Activated T-helper 2 cell treated with anti-CD3 and anti-CD28 coated beads, Interferon-gamma antibody, Interleukin-2, Interleukin-4, amounts not matched to agents 10 μg/mL and 5 μg/mL and 100 μg/mL, durations not matched to agents 14 hours and 24 hours and 36 hours (primary cell): ENCODE measurements at places on chromosomes 1 and 21.
A peak's percentile ranks its signal among the peaks of the same experiment; 100 is the strongest.

DNA sequence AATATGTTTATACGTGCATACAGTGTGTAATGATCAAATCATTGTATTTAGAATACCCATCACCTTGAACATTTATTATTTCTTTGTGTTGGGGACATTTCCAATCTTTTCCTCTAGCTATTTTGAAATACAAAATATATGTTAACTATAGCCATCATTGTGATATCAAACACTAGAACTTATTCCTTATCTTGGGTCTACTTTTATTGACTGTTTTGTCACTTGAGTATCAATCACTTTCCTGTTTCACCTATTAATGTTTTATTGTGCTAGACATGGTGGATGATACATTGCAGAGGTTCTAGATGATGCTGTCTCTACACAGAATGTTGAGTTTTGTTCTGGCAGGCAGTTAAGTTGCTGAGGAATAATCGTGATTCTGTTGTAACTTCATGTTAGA, 45.9 kb downstream of the STXBP3 start:
- DNase-seq, result no peak

DNA sequence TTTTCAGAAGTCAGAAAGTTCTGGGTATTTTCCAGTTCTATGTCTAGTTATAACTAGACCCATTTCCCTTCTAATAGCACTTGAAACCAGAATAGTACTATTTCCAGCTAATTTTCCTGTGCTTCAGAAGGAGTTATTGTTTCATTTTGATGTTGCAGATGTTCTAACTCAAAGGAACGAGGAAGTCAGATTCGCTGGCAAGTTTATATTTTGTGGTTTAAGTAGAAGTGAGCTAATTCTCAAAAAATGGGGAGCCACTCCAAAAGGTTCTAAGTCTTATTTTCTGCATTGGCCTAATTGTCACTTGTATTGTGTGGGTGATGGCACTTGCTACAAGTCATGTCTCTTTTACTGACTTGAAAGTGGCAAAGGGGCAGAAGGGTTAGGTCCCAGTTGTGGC, 18.1 kb downstream of the CCDC185 start:
- no peak for DNase-seq

- DNase-seq, result peak; percentile 71
Measured at GRCh38 chr1:151594143-151594625, 17.7 kb upstream of the SNX27 start.

DNA sequence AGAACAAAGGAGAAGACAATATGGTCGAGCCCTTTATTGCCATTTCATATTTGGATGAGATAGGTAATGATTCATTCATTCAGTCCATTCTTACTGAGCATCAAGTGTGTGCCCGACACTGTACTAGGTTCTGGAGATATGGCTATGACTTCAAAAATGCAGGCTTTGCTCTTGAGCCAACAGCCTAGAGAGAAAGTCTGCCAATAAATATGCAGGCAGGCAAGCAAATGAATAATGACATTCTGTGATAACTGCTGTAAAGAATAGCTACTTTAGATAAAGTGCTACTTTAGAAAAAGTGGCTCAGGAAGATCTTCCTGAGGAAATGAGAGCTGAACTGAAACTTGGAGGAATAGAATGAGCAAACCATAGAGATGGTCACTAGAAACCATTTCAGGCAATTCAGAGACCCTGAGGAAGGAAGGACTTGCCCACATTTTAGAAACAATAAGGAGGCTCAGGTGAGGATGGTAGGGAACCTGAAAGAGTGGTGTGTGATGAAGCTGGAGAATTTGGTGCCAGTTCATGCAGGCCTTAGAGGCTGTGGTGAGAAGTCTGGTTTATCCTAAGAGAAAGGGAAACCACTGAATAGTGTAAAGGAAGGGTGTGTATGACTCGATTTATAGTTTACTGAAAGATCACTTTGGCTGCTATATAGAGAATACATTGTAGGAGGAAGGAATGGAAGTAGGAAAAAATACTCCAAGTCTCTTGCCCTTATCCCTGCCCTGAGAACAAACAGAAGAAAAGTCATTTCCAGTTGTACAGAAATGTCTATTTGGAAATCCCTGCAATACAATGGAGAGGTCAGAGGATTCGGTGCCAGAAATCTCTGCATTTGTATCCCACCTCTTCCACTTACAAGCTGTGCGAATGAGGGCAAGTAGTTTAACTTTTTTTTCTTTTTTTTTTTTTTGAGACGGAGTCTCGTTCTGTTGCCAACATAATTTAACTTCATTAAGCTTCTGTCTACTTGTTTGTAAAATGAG, 167.9 kb downstream of the VPS13D start:
- no peak for DNase-seq

DNA sequence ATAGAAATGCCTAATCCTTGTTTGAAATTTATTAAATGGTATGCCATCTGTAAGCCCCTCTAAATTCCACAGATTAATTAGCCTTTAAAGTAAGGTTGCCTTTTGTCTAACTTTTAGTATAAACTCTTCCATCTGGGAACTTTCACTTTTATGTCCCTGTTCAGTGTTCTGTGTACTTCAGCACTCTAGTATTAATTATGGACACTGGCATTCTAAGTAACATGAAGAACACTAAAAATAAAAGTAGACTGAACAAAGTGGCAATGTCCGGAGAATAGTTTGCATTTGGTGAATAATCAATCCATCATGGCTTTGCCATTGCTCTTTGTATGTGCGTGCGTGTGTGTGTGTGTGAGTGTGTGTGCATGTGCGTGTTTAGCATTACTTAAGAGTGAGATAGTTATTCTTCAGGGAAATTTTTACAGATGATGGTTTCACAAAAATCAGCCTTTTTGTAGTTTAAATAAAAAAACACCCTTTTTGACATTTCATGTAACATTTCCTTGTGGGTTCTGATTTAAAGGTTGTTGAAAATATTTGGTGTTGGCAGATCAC, 51.1 kb downstream of the ATF6 start:
- no peak for DNase-seq

- no peak for DNase-seq
Measured at GRCh38 chr1:8437347-8437746, 119.4 kb downstream of the SLC45A1 start.

DNA sequence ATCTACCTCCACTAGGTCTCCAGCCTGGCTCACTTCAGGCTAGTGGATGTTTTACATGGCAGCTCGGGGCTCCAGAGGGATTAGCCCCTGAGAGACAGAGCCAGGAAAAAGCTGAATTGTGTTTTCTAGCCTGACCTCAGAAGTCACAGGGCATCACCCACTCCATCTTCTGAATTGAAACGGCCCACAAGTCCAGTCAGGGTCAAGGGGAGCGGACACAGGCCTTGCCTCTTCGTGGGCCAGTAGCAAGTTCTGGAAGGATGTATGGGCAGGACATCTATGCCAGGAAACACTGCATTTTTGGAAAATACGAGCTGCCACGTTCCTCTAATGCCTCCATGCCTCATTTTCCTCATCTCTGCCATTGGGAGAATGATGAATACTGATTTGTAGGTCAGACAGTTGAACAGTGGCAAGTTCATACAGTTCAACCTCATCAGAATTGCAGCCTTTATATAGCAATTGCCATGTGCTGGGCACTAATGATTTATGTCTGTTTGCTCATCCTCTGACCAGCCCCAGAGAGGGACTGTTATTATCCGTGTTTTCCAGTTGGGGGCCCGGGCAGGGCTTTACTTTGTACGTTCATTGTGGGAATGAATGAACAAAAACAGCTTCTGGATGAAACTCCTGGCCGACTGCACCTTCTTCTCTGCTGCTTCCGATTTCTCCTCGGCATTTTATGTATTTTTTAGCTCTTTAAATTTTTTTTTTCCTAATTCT, 23.2 kb upstream of the PCBP3 start:
- DNase-seq, result no peak
